Mesothelial cell of epicardium (in vitro differentiated cells): ENCODE measurements at places on chromosomes 1 and 21. TPM values are rescaled to one million over a fixed set of nuclear protein-coding genes. Genes with fewer than 3 reads are reported as not detected.

DNA sequence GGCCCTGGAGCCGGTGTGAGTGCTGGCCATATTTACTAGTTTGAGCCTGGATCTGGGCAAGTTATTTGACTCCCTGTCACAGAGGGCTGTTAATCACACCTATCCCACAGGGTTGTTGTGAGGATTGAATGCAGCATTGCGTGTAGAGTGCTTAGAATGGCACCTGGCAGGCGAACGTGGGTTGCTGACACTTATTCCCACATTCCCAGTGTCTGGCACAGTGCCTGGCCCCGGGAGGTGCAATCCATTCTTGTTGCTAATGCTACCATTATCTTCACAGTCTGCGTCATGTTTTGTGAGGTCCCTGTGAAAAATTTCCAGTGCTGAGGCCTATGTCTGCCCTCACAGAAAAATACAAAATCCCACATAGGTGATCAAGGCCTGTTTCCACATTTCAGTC lies 66.1 kb downstream of the CD2 start:
- H3K4me3 ChIP-seq = no peak overlapping the region
- H3K4me1 ChIP-seq = peaks cover 4% of the 10 kb centered on the region
- no peaks in the 10 kb centered on the region for H3K27me3 ChIP-seq
- H3K36me3 ChIP-seq = no peaks in the 10 kb centered on the region

- peak overlapping the region; percentile 74 for H3K4me3 ChIP-seq
- no peak for DNase-seq
- peaks cover 2% of the 10 kb centered on the region for H3K27me3 ChIP-seq
- H3K27ac ChIP-seq = no peak overlapping the region
- H3K36me3 ChIP-seq = no peaks in the 10 kb centered on the region
These were observed 8.7 kb upstream of the MMEL1 start for GRCh38 chr1:2641381-2642130.

- peaks cover 86% of the 10 kb centered on the region for H3K27me3 ChIP-seq
- no peak overlapping the region for H3K27ac ChIP-seq
- H3K4me1 ChIP-seq = no peaks in the 10 kb centered on the region
- no peaks in the 10 kb centered on the region for H3K36me3 ChIP-seq
- DNase-seq = no peak
These were observed 245.6 kb downstream of the RRAGC start for GRCh38 chr1:38613996-38614395.

GRCh38 chr1:159775716-159776115 lies 5.0 kb upstream of the DUSP23 start:
- no peaks in the 10 kb centered on the region for H3K36me3 ChIP-seq
- no peak for DNase-seq
- H3K4me3 ChIP-seq = no peak overlapping the region

Gene NTMT2
- total RNA-seq = 0.23 TPM in 1 of 3 replicates, not detected in the others
